ENCODE measurements at places on chromosomes 12 and 14.

DNA sequence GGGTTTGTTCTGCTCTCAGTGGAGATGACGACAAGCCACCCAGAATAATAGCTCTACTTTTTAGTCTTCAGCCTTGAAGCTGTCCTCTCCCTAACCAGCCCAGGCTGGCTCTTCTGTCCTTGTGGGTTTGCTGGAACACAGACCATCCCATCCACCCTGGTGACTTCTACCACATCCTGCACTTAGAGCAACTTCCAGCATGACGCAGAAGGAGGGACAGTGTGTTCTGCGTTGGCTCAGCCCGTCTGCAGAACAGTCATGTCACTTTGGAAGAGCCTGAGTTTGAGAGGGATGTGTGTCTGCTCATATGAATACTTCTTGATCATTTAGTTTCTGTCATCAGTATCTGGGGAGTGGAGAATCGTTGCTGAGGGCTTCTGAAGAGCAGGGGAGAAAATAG lies 198.0 kb downstream of the CACNA1C start:
- DNase-seq = no peak

DNA sequence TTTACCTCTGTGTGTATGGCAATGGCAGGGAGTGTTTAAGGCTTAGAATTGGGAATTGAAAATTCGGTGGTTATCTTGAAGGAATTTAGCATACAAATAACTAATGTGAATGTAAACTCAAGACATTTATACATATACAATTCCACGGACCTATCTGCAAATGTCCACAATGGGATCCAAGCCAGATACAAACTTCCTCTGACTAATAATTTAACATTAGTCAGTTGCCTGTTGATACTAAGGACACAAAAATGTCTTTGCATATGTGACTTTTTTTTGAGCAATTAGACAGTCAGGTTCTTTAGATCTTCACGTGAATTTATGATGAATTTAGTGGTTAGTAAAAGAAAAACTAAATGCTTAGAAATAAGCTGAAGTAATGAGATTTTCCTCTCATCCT lies 40.5 kb downstream of the ESR2 start:
- DNase-seq = no peak

DNA sequence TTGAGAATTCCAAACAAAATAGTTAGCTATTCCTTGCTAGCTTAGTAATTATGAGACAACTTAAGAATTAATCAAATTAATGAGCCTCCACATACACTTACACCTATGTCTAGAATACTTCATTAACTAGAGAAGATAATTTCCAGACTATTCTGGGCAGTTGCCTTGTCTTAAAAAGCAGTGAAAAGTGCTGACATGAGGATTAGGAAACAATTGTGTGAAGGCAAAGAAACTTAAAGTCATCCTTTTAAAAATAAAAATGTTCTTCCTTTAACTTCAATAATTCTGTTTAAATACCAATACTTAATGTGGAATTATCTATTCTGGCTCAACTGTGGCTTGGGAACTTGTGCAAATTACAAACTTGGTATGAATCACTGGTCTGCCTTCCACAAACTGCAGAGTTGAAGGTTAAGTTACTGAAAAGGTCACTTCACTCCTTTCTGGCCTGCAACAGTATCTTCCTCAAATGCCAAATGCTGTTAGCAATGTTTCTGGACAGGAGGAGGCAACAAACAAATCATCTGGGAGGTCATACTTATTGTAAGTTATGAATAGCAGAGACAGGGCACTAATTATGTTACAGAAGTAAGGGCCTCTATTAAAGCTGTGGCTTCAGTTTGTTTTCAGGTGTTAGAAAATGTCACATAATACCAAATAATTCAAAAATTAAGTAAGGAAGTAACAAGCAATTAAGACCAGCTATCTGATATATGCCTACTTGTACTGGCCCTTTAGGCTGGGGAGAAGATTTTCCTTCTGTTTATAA lies 19.2 kb downstream of the PPTC7 start:
- no peak for DNase-seq

DNA sequence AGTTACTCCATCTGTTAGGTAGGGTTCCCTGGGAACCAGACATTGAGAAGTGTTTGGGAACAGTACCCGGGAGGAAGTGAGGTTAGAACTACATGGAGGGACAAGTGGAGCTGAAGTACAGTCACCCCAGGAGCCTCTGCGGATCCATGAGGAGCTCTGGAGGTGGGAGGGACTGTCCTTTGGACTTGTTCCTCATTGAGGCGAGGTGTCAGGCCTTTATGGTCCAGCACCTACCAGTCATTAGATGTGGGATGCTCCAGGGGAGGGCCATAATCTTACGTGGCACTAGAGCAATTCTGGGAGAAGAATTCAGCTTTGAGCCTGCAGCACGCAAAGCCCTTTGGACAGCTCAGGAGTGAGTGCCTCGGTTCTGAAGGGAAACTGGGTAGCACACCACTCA lies 142.8 kb downstream of the DACT1 start:
- DNase-seq = no peak

- no peak for DNase-seq
These were observed 3.8 kb downstream of the DCN start for GRCh38 chr12:91178781-91179180.

- no peak for DNase-seq
These were observed 69.6 kb downstream of the ITPK1 start for GRCh38 chr14:93045965-93046704.

Measured in C1 segment of cervical spinal cord (tissue), 14 donors.